A549 treated with CpdA at 1 μM for 4 hours (cell line): ENCODE measurements at places on chromosomes 1 and 21. TPM values are rescaled to one million over a fixed set of nuclear protein-coding genes. Genes with fewer than 3 reads are reported as not detected.

Gene STUM
- not detected in 5 replicates for total RNA-seq

Gene NPPB
- 0.16 TPM in 1 of 5 replicates, not detected in the others for total RNA-seq

Gene TSSK3
- total RNA-seq, result 0.07 TPM in 1 of 5 replicates, not detected in the others

Gene GJA9
- total RNA-seq, result 0.06 TPM in 1 of 5 replicates, not detected in the others

Gene MPZ
- 0.15 to 0.32 TPM (median 0.21 TPM) in 5 replicates for total RNA-seq

Gene KCNE2
- not detected in 5 replicates for total RNA-seq

Gene IGSF5
- total RNA-seq, result not detected in 5 replicates

Gene EFNA3
- 2.3 to 5.0 TPM (median 4.7 TPM) in 5 replicates for total RNA-seq
